Heart left ventricle (tissue), 16 donors: ENCODE measurements at places on chromosomes 5 and 9.

GRCh38 chr5:29795096-29795652 lies 1398.3 kb upstream of the CDH6 start:
- DNase-seq: no peak

DNA sequence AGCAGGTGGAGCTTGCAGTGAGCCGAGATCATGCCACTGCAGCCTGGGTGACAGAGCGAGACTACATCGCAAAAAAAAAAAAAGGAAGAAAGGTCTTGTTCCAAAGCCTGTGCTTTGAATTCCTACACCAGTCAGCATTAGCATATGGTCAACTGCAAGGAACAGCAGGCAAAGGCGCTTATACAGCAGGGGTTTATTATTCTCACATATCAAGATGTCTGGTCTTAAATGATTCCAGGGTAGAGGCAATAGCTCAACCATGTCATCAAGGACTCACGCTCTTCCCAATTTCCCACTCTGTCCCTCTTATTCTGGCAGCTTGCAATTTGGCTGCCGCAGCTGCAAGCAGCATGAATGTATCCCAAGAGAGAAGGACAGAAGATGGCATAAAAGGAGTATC lies 28.6 kb upstream of the HRH2 start:
- no peak for DNase-seq

GRCh38 chr5:68285851-68286611 lies 70.5 kb downstream of the PIK3R1 start:
- DNase-seq: no peak

GRCh38 chr5:174221436-174221835 lies 175.9 kb downstream of the NSG2 start:
- DNase-seq: no peak

GRCh38 chr5:54171645-54172384 lies 138.6 kb downstream of the ARL15 start:
- no peak for DNase-seq

- no peak for DNase-seq
Observed at GRCh38 chr9:23492126-23493002, 333.7 kb downstream of the ELAVL2 start.

DNA sequence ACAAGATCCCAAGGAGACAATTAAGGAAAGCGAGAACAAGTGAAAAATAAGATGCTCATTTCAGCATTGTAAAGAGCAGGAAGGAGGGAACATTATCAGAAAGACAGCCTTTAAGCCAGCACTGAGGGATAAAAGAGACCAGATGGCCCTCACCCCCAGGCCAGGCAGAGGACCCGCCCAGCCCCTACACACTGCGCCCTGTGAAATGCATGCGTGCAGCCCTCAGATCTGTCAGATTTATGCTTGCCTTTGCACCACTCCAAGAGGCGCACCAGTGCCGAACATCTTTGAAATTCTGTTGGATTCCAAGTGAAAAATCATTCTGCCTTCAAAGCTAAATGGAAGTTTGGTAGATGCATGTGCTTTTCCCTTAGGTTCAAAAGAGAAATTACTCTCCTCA lies 378.0 kb downstream of the MLLT3 start:
- DNase-seq: no peak

GRCh38 chr5:53730943-53731342 lies 170.5 kb downstream of the NDUFS4 start:
- DNase-seq: peak; percentile 14

DNA sequence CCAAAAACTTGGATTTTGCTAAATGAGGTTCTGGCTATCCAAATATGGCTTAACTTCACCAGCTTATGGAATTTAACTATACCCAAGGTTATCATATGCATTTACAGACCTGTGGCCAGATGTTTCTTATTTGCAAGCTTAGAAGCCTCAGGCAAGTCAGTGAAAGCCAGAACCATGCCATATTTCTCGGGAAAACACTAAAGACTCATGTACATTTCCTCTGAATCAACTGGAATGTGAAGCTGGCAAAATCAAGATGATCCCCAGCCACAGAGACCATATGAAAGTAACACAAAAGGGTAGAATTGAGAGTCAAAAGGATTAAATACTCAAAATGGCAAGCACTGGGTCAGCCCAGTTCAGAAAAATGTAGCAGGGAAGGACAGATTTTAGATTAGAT lies 76.4 kb upstream of the SLC1A1 start:
- no peak for DNase-seq

GRCh38 chr5:79285833-79286232 lies 49.9 kb downstream of the JMY start:
- DNase-seq: no peak

DNA sequence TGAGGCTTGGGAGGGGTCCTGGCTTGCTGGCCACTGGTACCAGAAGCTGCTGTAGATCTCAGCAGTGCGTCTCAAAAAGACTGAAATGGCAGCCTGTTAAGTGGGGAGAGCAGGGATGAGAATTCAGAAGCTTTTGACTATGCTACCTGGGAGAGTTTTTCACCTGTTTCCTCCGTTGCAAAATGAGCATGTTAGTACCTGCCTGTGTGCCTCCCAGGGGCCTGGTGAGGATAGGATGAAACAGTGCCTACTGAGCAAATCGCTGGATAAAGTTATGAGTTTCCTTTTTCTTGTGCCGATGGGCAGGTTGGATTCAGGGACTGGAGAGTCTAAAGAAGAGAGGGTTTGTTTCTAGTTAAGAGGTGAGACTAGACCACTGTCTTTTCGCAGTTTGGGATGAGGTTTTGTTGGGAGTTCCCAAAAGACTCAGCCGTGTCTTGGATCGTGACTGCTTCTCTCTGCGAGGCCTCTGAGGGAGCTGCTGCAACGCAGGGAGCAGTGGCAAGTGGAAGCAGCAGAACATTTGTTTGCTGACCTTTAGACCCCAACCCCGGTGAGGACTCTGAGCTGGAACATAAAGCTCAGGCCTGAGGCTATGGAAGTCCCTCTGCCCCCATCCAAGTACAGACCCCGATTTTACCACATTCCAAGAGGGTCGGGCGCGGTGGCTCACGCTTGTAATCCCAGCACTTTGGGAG lies 1.4 kb downstream of the RALGPS1 start:
- DNase-seq: no peak

- peak; percentile 20 for DNase-seq
Observed at GRCh38 chr9:117777823-117778222, 73.6 kb downstream of the TLR4 start.

DNA sequence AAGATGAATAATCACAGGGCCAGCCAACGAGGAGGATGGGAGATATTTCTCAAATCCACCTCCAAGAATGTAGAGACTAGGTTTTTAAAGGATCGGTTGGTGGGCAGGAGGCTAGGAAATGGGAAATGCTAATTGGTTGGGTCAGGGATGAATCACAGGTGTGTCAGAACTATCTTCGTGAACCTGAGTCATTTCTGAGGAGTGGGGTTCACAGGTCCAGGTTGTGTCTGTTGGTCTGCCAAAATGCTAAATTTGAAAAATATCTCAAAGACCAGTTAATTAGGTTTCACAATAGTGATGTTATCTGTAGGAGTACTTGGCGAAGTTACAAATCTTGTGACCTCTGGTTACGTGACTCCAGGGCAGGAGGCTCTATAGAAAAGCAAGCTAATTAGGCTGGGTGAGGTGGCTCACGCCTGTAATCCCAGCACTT lies 2.6 kb upstream of the PLAA start:
- DNase-seq: no peak

DNA sequence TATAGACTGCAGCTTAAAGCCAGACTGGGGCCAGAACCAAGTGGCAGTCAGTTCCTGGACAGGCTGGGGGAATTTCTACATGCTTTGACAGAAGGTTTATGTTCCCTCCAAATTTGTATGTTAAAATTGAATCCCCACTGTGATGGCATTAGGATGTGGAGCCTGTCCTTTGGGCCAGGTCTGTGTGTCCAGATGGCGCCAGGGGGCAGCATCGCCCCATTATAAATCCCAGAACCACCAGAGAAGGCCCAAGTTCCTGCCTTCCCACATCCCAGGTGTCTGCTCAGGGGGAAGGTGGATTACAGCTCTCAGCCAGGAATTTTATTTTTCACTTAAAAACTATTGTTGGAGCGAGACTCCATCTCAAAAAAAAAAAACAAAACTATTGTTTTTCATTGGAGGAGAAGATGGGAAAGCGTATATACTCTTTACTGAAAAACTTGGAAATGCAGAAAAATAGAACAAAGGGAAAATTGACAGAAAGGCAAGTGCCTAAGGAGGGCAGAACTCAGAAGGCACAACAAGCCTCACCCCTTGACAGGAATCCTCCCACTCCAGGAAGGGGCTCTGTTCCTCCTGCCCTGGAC lies 5.0 kb downstream of the IL3 start:
- peak; percentile 45 for DNase-seq

DNA sequence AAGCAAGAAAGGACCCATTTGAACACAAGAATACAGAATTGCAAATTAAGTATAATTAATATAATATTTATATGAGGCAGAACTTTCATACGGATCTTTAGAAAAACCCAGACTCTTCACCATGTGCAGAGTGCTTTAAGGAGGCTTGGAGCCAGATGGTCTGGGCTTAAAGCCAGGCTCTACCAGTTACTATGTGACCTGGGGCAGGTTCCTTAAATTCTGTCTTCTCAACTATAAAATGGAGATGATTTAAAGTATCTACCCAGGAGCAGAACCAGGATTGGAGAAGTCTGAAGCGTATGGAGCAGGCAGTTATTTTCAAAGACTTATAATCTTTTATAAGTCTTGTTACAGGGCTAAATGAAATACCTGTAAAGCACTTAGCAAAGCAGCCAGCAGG lies 202.1 kb downstream of the TSSK1B start:
- DNase-seq: peak; percentile 65

DNA sequence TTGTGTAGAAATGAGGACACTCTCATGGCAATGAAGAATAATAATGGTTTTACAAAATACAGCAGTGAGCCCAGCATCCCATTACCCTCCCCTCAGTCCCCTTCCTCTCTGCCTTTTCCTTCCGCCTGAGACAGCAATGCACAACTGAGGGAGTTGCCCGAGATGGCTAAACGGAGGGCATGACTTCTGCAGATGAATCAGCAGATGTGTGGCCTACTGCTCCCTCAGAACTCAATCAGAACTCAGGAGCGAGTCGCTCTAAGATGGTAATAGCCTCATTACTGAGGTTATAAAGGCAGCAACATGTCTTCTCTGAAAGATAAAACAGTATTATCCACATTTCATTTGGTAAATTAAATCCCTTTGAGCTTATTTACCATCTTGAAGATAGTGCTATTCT lies 326.6 kb downstream of the ENC1 start:
- no peak for DNase-seq

- peak; percentile 53 for DNase-seq
Observed at GRCh38 chr9:110828264-110828663, 159.7 kb downstream of the MUSK start.

- no peak for DNase-seq
Observed at GRCh38 chr5:24112420-24112819, 532.4 kb downstream of the CDH10 start.

- DNase-seq: no peak
Observed at GRCh38 chr5:114686356-114686755, 324.5 kb downstream of the KCNN2 start.

DNA sequence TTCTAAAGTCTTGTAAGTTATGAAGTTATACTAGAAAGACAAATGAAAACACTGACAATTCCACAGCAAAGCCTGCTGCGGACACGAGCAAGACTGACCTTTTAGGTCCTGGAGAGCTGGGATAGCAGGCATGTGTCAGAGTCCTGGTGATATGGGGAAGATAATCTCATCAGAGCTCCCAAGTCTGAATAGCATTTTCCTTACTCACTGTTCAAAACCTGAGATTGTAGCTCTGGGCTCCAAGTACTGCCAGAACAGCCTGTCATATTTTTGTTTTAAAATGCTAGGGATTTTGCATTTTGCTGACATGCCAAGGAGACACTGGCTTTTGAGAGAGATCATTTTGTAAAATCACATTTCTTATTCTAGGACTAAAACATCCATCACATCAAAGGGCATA lies 90.1 kb downstream of the DRD1 start:
- no peak for DNase-seq

DNA sequence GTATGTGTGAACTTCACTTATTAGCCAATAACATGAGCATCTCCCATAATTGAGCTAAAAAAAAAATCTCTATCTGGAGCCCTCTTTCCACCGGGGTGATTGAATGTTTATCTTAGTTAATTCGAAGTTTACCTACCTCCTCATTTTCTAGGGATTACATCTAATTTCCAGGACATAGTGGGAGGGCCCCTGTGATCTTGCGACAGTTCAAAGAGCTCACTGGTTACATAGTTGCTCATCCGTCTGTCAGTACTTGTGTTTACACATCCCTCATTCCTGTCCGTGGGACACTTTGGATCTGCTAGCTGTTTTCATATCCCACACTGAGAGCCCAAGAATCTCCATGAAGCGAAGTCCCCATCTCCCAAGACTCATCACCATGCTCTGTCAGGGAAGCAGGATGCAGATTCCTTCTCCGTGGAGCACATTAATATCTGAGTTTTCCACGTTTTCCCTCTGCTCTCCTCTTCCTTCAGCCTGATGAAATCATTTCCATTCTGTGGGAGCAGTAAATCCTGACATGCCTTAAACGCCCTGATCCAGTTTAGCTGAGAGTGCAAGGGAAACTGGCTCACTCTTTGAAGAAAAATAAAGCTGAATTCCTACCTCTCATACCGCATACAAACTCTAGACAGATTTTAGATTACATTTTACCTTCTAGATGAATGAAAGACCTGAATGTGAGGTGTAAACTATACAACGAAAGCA lies 10.2 kb upstream of the SFXN1 start:
- no peak for DNase-seq

DNA sequence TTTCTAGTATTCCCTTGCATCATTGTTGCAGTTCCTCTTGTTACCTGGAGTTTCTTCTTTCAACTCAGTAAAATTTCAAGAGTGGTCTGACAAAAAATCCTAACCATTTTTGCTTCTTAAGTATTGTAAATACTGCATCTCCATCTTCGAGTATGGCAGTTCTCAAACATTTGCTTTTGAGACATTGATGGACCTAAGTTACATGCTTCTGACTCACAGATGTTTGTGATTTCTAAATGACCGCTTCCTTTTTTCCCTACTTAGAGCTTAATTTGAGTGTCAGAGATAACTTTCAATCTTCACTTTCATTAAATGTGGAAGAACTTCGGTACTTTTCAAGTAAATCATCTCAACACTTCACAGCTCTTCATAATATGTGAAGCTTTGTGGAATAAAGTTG lies 4.2 kb downstream of the UHRF2 start:
- DNase-seq: no peak
